ENCODE measurements at places on chromosomes 1 and 21.

DNA sequence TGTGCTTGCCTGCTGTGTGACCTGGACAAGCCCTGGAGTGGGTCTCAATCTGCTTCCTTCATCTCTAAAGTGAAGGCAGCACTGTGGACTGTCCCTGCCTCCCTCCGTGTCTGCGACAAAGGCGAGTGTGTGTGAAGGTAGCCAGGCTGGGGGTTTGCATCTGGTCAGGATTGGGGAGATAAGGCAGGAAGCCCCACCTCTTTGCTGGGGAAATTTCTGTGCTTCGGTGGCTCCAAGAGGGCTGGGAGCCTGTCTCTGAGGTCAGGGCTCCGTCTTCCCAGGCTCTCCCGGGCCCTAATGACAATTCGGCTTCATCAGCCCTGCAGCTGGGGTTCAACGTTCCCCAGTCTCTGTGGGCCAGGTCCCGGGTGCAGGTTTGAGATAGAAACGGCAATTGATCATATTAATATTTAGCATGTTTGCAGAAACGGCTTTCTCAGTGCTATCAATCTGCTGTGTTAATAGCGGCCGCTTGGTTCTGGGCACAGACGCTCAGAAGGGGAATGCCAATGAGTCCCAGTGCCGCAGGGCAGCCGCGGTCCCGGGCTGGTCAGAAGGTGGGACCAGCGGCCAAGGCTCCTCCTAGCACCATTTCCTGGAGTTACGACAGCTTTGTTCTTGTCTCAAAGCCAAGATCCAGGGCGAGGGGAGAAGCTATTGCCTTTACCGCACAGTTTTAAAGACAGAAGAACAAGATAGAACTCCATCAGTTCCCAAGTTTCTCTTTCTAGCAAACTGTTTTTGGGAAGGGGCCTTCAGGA is 105.7 kb downstream of the PRDM16 start:
- no peak for DNase-seq

GRCh38 chr1:51733793-51734522 is 117.1 kb downstream of the OSBPL9 start:
- DNase-seq = peak; percentile 39

GRCh38 chr1:47709872-47710231 is 272.0 kb downstream of the FOXD2 start:
- DNase-seq = peak; percentile 11

GRCh38 chr1:92168657-92169056 is 49.1 kb upstream of the C1orf146 start:
- no peak for DNase-seq

DNA sequence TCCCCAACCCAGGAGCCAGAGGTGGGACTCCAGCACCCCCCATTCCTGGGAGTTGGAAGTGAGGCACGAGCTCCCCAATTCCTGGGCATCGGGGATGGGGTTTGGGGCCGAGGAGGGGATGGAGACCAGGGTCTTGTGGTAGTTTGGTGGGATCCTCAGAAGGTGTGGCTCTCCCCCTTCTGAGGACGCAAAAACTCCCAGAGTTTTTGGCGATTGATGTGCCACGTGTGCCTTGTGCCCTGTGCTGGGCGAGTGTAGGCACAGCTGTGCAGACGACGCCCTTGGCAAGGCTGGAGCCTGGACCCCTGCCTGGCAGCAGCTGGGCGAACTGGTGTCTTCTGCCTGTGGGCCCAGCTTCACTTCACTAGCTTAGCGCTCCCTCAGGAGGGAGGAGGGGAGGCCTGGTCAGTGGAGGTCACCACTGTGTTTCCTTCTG is 2.6 kb downstream of the GUK1 start:
- no peak for DNase-seq

- DNase-seq = no peak
These were observed 56.3 kb upstream of the NFASC start for GRCh38 chr1:204814166-204814884.

DNA sequence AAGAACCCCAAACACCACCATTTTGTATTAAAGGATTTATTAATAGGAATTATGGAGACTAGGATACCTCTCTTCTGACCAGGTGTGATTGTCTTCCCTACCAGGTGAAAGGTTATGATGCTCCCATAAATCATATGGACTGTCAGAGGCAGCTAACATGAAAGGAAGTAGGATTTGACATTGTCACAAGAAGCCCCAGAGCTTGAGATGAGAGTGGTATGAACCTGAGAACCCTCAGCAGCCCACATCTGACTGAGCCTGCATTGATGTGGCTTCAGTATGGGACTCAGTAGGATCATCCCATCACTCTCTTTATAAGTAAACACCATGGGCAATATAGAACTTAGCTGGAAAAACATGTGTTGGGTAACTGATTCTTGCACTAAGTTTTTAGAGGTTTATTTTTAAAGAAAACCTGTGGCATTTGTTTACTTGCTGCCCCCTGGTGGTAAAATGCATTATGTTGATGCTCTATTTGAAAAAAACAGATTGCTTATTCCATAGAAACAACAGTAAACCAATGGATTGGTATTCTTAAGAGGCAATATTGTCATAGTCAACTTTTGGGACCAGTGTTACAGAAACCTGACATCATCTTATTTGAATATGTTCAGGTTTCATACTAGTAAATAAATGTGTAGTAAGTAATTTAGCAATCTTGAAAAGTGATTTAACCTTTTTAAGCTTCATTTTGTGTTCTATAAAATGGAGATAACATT is 16.6 kb upstream of the CACYBP start:
- peak; percentile 57 for DNase-seq

GRCh38 chr1:36643371-36644270 is 160.9 kb upstream of the CSF3R start:
- DNase-seq = no peak

- no peak for DNase-seq
These were observed 87.6 kb downstream of the GFI1 start for GRCh38 chr1:92399076-92399475.

- no peak for DNase-seq
These were observed 285.2 kb downstream of the PCP4 start for GRCh38 chr21:40152476-40152875.

GRCh38 chr1:84570436-84571149 is 3.6 kb downstream of the CTBS start:
- DNase-seq = peak; percentile 26

DNA sequence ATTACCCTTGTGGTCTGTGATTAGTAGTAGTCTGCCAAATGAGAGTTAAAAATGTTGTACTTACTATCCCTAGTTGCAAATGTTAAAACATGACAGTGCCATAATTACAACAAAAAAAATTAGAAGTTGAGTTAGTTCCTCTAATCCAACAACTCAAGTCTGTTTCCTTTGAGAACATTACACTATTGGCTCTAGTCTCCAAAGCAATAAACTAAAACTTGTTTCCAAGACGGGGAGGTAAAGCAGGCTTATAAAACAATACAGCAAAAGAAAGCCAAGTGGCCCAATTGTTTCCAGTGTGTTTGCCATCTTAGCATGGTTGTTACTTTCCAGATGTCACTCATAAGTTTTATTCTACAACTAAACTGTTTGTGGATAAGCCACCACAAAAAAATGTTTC is 11.6 kb downstream of the KYAT3 start:
- no peak for DNase-seq

DNA sequence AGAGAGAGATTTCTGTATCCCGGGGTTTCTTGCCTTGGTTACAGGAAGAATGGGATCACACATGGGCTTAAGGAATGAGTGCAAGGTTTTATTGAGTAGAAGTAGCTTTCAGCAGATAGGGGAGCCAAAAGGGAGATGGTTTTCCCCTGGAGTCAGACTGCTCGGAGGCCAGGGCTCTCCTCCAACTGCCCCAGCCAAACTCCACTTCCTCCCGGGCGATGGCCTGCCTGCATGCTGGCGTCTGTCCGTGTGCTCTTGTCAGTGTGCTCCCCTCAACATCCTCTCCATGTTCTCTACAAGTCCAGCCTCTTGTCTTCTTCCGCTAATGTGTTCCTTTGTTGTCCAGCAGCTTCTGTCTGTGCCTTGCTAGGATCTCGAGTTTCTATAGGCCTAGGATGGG is 421.3 kb upstream of the ADGRL2 start:
- DNase-seq = no peak

DNA sequence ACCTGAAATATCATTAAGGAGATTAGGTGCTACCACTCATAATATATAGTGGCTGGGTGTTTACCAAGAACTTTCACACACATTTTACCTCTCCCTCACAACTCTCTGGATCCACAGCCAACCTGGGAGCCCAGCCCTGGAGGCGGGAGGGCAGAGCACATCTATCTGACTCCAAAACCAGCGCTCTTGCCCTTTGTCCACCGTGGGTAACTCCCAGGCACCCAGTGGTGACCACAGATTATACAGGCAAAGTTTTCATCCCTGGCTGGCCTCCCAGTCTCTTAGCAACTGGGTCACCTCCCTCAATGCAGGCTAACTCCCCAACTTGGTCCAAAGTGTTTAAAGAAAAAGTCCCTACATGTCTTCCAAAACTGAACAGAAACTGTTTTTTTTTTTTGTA is 2.4 kb downstream of the PAQR7 start:
- DNase-seq = peak; percentile 23

DNA sequence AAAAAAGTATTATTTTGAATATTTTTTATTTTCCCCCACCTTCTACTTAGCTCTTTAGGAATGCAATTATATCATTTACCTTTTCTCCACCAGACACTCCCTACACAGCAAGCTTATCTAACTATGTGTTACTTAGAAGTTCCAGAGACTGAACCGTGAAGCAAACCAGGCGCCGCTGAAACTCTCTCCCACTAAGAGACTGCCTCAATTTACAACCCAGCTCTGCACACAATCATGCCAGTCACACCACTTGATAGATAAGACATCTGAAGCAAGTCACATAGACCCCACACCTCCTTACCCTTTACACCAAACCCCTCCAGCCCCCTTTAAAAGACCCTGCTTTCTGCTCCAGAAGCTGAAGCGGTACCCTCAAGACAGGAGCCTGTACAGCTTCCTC is 245.5 kb downstream of the S1PR1 start:
- no peak for DNase-seq

- no peak for DNase-seq
These were observed 9.4 kb downstream of the AKNAD1 start for GRCh38 chr1:108847494-108847893.

DNA sequence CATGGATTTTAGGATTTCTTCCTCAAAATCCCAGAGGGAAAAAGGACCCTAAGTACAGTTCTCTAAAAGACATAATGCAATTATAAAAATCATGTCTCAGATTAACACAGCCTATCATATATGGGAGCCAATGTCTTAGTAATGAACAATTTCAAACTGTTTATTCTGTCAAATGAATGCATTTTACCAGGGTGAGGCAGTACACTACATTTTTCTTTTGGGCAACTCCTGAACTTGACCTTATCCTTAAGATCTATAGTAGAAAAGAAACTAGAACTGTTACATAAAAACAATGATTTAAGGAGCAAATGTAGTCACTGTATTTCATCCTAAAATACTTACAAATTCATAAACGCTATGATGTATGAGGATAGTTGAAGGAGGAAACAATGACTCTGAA is 226.3 kb upstream of the B3GALT2 start:
- no peak for DNase-seq

GRCh38 chr1:29767088-29767685 is 530.9 kb downstream of the PTPRU start:
- DNase-seq = no peak

- no peak for DNase-seq
These were observed 932 bp upstream of the USP24 start for GRCh38 chr1:55216096-55216495.

GRCh38 chr1:27542463-27543273 is 52.7 kb upstream of the WASF2 start:
- peak; percentile 62 for DNase-seq

- DNase-seq = no peak
These were observed 72.1 kb upstream of the CNTN2 start for GRCh38 chr1:204970937-204971336.

GRCh38 chr1:225735252-225736149 is 42.1 kb upstream of the SRP9 start:
- peak; percentile 98 for DNase-seq

Measured in EH (cell line).